ENCODE measurements at places on chromosomes 7 and 10.

GRCh38 chr7:49766966-49767365 lies 6.5 kb upstream of the VWC2 start:
- DNase-seq: no peak

GRCh38 chr10:72790216-72790990 lies 98.5 kb downstream of the MCU start:
- DNase-seq: no peak

DNA sequence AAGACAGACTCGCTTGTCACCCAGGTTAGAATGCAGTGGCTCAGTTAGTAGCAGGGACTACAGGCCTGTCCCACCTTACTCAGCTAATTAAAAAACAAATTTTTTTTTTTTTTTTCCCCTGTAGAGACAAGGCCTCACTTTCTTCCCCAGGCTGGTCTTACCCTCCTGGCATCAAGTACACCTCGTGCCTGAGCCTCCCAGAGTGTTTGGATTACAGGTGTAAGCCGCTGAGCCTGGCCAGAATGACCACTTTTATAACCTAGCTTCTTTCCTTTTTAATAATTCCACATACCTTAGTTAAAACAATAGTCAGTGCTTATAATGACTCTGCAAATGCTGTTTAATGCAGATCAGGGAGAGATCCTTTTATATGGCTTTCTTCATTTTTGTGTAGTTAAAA lies 31.3 kb downstream of the RSBN1L start:
- DNase-seq: no peak

GRCh38 chr7:41403291-41403690 lies 299.6 kb downstream of the INHBA start:
- no peak for DNase-seq

GRCh38 chr7:94449151-94449725 lies 54.5 kb downstream of the COL1A2 start:
- peak; percentile 28 for DNase-seq

- DNase-seq: no peak
Observed at GRCh38 chr7:26151096-26151495, 902 bp upstream of the NFE2L3 start.

DNA sequence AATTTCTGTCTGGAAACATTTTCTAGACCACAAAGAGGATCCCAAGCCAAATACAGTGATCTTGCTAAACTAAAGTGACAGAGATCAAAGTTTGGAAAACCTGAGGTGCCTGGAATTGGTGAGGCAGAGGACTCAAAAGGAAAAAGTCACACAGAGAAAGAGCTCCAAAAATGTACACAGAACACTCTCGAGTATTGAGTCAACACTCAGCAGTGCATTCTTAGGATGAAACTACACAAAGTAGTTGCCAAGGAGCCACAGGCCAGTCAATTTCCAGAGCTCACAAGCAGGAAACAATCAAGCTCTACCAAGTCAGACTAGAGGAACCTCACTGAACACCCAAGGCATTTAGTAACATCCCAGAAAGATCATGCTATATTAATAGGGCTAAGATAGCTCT lies 61.3 kb downstream of the MICU1 start:
- DNase-seq: no peak

DNA sequence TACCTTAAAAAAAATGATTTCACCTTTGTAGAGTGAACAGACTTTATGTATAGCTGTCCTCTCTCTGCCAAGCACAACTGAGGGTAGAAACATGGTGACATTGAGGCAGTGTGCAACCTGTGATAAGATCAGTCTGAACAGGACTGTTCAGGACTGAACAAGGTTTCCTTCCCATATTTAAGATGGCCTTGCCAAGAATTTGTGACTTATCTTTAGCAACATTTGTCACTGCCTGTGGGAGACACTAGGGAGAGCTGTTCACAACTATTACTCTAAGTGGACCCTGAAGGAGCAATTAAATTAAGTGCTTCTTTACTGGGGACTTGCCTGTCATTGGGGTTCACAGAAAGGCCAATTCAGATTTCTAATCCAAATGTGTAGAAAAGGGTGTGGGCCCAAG lies 6.7 kb downstream of the OR13A1 start:
- DNase-seq: peak; percentile 1

DNA sequence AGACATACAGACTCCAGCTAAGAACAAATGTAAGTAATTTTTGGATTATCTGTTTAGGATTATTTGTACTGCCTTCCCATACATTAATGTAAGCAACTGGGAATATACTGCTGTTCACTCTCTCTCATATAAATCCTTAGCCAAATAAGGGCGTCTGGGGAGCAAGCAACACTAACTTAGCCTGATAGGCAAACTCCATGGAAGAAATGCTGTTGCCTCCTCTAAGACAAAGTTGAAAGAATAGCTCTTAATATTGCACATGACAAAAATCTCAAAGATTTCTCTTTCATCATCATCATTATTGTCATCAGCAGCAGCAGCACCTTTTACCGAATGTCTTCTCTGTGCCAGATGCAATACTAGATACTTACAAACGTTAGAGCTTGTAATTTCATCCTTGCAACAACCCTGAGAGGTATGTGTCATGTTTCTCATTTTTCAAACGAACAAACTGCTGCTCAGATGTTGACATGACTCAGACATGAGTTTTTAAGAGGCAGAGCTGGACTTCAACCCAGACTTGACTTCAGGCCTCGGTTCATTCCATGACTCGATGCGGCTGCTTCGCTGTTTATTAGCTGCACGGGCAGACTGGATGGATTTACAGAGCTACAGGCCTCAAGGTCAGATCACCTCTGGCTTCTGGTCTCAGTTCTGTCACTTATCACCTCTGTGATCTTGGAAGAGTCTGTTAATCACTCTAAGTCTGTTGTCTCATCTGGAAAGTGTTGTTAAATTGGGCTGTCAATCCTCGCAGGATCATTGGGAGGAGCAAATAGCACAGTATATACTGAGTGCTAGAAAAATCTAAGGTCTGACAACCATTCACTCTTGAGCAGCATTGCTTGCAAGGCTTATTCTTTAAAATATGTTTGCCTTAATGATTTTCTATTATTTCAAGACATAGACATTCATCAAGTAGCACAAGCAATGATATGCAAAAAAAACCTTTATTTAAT lies 126.3 kb upstream of the CELF2 start:
- no peak for DNase-seq

- DNase-seq: no peak
Observed at GRCh38 chr10:119658274-119658673, 7.1 kb downstream of the BAG3 start.

- DNase-seq: no peak
Observed at GRCh38 chr10:68811314-68812009, 15.9 kb upstream of the STOX1 start.

DNA sequence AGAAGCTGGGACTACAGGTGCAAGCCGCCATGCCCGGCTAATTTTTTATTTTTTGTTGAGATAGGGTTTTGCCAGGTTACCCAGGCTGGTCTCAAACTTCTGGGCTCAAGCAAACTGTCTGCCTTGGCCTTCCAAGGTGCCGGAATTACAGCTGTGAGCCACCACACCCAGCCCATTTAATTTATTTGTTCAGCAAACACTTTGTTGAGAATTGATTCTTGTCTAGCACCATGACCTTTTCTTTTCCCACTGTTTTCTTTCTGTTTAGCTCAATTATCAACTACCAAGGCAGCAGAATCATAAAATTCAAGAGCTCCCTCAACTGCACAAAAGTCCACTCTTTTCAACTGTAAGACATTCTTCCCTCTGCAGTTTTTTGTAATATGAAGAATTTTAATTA lies 47.8 kb upstream of the PARD3 start:
- no peak for DNase-seq

- no peak for DNase-seq
Observed at GRCh38 chr10:44725404-44725803, 185.7 kb upstream of the TMEM72 start.

DNA sequence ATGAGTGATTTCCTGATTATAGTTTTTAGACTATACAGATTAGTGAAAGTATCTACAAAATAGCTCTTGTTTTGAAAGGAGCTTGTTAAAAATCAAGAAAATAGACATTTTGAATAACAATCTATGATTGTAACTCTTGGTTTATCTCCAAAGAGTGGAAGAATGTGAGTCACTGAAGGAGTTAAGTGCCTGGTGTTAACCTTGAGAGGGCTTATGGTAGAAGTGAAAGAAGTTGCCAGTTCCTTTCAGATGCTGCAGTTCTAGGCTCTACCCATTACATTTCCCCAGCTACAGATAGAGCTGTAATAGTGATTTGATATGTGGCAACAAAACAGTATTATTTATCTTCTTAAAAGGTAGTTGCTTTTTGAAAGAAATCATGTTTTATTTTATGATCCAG lies 12.7 kb downstream of the NRBF2 start:
- no peak for DNase-seq

GRCh38 chr10:102245932-102246251 lies 560 bp downstream of the GBF1 start:
- DNase-seq: no peak

DNA sequence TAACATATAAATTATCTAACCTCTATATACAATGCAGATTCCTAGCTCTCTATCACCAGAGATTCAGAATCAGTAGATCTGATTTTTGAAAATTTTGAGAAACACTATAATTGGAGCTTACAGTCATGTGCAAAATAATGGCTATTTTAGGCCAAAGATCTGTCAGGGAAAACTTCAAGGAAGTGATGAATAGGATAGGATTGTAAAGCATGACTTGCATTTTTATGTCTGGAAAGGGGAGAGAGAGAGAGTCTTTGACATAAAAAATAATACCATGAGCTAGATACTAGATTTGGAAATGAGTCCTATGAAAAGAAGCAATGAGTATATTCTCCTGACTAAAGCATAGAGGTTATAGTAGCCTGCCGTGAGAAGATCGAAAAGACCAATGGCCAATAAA lies 181.1 kb downstream of the SDHAF3 start:
- DNase-seq: no peak

- DNase-seq: no peak
Observed at GRCh38 chr7:8221567-8221966, 40.4 kb downstream of the ICA1 start.

DNA sequence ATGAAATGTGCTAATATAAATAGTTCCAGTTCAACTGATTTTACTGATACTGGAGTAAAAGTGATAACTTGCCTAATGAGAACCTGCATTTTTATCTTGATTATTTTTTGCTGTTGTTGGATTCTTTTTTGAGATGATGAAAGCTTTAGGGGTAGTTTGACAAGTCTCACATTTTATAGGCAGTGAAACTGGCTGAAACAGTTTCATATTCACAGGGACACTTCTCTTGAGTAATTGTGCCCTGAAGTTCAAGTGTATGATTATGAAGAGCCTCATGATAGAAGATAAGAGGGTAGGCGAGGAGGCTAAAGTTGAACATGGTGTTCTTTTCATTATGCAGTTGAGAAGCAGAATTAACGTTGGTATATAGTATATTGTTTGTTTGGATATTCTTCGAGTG lies 5.1 kb downstream of the AUTS2 start:
- DNase-seq: no peak

- DNase-seq: no peak
Observed at GRCh38 chr10:132328106-132328505, 3.9 kb upstream of the LRRC27 start.

- DNase-seq: no peak
Observed at GRCh38 chr10:98664329-98665042, 217.8 kb upstream of the HPS1 start.

DNA sequence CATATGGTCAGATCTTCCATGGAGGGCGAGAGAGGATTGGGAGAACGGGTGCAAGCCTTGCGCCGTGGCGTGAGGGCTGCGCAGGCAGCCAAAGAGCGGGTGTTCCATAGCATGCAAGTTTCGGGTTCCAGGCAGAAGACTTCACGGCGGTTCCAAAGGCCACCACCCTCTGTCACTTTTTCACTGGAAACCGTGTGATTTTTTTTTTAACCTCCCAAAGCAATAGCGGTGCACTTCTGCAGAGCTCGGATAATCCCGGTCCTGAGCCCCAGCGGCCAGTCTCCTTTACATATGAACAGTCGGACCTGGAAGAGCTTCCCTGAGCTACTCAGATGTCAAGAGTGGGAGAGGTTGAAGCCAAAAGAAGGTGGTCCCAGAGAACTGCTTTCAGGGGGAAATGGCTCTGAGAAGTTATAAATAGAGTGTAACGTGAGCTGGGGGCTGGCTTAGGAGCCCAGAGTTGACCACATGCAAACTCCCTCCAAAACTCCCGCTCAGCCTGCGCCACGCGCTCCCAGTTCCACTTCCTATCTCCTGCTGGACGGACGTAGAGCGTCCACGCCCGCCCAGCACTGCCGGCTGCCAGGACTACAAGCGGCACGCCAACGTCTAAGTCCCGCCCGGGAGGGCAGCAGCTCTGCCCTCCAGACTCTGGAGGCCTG lies at the start of gene MEOX2:
Gene MEOX2, minus strand, starts transcription at position 389 of the 662 bp plus-strand sequence. Its CDS starts 281 bp downstream, at position 108.
- DNase-seq: no peak

GRCh38 chr10:127039435-127039834 lies 134.2 kb downstream of the DOCK1 start:
- DNase-seq: no peak

- DNase-seq: peak; percentile 45
Observed at GRCh38 chr10:97640868-97641811, 669 bp downstream of the PI4K2A start.

GRCh38 chr7:16563281-16564022 lies 36.8 kb downstream of the LRRC72 start:
- DNase-seq: no peak

- DNase-seq: no peak
Observed at GRCh38 chr10:10489805-10490571, 527.7 kb upstream of the CELF2 start.

GRCh38 chr7:27587429-27587828 lies 75.3 kb downstream of the HIBADH start:
- DNase-seq: no peak

GRCh38 chr7:28623105-28623730 lies 210.9 kb downstream of the CREB5 start:
- DNase-seq: no peak

DNA sequence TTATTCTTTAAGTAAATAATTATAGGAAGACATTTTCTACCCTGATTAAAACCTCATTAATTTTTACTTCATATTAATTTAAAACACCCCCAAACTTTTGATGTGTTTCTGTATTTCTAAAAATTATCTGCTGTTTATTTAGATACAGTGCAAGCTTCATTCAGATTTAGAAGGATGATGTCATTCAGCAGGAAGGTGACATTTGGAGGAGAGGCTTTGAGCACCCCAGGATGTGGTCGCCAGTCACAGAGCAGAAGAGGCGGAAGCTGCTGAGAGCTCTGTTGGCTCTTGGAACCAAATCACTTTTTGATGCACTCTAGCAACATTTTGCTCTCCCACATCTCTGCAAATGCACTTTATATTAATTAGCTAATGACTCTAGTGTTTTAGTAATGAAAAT lies 233.9 kb upstream of the CACNA2D1 start:
- DNase-seq: no peak

Data from NCI-H526 (cell line).